ENCODE measurements at places on chromosomes 5 and 9.

DNA sequence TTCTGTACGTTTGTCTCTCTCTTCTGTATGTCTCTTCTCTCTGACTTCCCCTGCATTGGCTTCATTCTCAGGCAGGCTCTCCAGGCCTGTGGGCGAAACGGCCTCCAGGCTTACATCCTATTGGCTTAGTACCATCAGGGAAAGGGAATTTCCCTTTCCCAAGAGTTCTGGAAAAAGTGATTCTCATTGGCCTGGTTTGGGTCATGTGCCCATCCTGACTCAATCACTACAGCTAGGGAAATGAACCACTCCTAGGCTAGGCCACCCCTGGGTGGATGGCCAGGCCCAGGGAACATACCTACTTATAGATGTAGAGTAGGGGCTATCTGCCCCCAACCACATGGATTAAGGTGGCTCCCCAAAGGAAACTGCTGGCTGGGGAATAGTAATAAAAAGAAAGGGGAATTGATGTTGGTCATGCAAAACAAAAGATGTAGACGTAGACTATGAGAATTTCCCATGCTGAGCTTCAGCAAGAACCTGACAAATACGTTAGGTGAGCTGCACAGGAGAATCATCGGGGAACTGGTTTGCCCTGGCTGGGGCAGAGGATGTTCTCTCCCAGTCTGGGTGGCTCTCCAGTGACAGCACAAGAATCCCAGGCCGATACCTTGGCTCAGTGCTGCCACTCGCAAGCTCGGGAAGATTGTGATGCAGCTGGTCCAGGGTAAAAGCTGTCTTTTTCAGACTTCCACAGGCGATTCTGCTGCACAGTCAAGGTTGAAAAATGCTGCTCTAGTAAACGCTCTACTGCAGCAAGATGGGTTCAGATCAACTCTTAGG, 3.7 kb upstream of the EGR1 start:
- DNase-seq, result no peak

GRCh38 chr9:91494751-91495150, 71.1 kb upstream of the NFIL3 start:
- DNase-seq, result no peak

DNA sequence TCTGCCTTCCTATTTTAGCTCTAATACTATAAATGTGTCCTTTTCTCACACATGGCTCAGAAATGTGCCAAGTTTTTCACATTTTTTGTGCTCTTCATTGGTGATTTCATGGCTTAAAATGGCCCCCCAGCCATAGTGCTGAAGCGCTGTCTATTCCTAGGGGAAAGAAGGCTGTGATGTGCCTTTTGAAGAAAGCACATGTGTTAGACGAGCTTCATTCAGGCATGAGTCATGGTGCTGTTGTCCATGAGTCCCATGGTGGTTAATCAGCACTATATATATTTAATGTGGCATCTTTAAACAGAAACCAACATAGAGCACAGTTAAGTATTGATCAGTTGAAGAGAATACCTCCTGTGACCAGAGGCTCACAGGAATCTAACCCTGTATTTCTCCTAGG, 55.8 kb downstream of the PDE8B start:
- no peak for DNase-seq

DNA sequence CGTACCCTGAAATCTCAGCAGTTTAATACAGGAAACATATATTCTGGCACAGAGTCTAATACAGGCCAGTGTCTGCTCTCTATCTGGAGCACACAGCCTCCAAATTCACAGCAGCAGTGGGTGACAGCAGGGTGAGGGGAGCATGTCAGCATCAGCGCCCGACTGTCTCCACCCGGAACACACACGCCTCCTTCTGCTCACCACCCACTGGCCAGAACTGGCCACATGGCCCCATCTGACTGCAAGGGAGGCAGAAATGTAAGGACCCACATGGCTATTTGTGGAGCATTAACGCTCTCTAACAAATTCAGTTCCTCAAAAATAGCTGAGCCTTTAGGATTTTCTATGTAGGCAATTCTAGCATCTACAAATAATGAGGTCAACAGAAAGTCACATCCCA, 24.6 kb downstream of the UBE2QL1 start:
- DNase-seq, result no peak

- no peak for DNase-seq
Observed at GRCh38 chr5:124692324-124692723, 54.1 kb downstream of the ZNF608 start.

GRCh38 chr5:174991847-174992246, 267.5 kb downstream of the MSX2 start:
- DNase-seq, result no peak

Measured in NCI-H748 treated with DMSO at 0.1 percent for 48 hours (cell line).